ENCODE measurements at places on chromosomes 11 and 22.
A peak's percentile ranks its signal among the peaks of the same experiment; 100 is the strongest.

GRCh38 chr22:37403267-37403960 is 23.9 kb downstream of the ELFN2 start:
- no peak for DNase-seq

DNA sequence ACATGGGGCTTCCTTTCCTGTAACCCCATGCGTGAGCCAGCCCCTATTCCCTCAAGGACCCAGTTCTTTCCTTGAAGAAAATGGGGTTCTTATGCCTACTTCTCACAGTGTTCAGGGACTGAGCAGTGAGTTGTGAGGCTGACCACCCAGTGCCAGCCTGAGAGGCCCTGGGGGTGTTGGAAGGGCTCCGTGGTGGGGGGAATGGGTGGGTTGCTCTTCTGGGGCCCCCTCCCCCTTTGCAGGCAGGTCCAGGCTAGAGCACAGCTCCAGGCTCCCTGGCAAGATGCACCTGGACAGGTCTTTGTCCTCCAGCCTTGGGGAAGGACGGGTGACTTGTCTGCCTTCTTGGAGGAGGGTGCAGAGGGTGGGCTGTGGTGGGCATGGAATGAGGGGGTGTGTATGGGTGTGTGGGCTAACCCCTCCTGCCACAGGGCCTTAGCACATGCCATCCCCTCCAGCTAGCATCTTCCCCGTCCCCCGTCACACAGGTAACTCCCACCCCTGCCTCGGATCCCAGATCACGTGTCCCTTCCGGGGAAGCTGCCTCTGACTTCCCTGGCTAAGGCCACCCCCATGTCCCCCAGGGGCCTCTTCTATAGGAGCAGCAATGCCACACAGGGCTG is 64.6 kb downstream of the MYEOV start:
- DNase-seq, result no peak

- peak; percentile 52 for DNase-seq
Observed at GRCh38 chr11:114183044-114183511, 113.1 kb upstream of the NNMT start.

DNA sequence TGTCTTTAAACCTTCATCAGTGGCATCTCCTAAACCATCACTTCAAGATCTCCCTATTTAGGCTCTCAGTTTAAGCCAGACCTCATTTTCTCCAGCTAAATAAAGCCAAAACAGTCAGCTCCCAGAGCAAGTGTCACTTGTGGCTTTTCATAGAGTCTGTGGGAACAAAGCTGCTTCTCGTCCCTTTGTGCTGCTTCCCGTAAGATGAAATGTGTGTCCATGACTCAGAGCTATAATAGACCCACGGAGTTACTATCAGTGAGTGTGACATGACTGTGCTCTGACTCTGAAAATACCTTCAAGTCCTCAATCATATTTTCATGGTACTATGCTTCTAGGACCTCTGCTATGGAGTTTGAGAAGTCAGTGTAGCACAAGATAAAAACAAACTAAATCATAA is 57.3 kb upstream of the SLN start:
- DNase-seq, result no peak

DNA sequence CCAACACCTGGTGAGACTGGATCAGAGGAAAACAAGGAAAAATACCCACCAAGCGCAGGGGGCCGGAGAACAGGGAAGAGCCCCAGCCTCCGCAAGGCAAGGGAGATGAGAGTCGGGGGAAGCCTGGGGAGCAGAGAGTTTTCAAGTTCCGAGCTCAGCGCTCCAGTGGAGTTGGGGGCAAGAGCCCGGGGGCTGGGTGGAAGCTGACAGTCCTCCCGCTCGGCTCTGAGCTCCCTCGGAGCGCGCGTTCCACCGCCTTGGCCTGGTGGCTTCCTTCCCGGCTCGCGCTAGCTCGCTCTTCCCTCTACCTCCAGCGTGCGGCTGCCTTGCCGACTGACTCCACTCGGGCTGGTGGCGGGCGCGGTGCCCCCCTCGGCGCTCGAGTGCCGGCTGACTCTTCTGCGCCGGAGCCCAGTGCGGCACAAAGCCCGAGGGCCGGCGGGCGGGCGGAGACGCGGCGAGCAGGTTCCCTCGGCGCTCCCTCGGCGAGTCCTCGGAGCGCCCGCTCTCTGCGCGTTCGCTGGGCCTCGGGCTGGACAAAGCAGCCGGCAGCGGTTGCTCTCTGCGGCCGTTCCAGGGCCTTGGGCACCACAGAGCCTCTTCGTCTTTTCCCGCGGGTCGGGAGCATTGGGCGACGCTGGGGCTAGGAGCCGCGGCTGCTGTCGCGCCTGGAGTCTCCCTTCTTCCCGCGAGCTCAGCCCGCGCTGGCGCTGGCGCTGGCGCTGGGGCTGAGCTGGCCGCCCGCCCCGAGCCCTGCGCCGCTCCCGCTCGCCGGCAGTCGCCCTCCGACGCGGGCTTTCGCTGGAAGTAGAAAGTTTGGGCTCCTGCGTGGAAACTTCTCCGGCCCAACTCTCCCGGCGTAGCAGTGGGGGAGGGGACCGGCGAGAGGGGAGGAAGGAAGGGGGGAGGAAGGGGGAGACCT is 1.0 kb downstream of the PAX6 start:
- no peak for DNase-seq

GRCh38 chr11:67558084-67558772 is 25.4 kb upstream of the GSTP1 start:
- no peak for DNase-seq

DNA sequence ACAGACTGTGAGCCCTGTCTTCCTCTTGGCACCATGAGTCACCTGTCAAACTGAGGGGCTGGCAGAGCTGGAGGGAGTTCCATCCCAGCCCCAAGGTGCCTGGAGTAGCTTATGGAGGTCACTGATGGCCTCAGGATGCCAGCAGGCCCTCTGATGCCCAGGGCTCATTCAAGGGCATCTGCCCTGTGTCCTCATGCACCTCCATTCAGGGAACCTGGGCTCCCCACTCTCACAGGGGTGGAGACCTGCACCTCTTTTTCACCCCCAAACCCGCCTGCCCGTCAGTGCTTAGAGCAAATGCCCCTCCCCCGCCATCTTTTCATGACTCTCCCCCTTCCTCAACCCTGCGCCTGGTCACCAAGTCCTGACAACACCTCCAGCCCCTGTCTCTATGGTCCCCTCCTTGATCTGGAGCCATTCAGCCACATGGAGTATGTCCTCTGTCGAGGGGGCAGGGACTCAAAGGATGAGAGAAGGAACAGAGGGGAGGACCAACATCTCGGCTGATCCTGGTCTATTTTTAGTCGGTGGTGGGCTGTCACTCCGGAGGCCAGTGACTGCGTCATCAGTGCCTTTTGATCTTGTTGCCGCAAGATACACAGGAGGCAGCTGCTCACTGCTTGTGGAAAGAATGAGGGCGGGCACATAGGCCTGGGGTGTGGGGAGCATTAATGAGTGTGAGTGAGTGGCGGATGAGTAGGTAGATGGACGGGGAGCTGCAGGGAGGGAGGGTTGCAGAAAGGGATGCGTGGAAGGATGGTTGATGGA is 72.2 kb downstream of the CDKN1C start:
- DNase-seq, result no peak

- no peak for DNase-seq
Observed at GRCh38 chr22:42357634-42358296, 74.4 kb downstream of the NFAM1 start.

- peak; percentile 13 for DNase-seq
Observed at GRCh38 chr11:95229993-95230809, 801 bp downstream of the SESN3 start.

- no peak for DNase-seq
Observed at GRCh38 chr11:71252770-71253730, 673 bp upstream of the SHANK2 start.

GRCh38 chr11:72624496-72625201 is 49.6 kb downstream of the PDE2A start:
- DNase-seq, result no peak

DNA sequence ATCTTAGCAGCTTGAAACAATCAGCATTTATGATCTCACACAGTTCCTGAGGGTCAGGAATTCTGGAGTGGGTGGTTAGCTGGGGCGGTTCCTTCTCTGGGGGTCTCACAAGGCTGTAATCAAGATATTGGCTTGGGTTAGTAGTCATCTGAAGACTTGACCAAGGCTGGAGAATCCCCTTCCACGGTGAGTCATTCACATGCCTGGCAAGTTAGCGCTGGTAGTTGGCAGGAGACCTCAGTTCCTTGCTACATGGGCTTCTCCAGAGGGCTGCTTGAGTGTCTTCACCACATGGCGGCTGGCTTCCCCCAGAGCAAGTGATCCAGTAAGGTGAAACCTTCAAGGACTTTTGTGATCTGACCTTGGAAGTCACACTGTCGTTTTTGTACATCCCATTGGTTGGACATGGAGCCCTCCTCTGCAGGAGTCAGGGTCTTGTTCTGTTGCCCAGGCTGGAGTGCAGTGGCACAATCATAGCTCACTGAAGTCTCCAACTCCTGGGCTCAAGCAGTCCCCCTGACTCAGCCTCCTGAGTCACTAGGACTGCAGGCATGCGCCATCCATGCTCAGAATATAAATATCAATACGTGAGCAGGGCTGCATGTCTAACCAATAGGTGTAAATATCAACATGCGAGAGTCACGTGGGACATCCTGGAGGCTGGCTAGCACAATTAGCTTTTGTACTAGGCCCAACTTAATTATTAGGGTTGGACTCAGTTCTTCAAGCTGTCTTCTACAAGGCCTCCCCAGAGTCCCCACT is 7.2 kb upstream of the NIPSNAP1 start:
- DNase-seq, result no peak

- no peak for DNase-seq
Observed at GRCh38 chr11:111329306-111330204, 31.2 kb downstream of the POU2AF3 start.

- DNase-seq, result no peak
Observed at GRCh38 chr22:21003782-21004181, 1.9 kb upstream of the THAP7 start.

GRCh38 chr11:129460714-129461113 is 85.1 kb downstream of the BARX2 start:
- no peak for DNase-seq

- DNase-seq, result no peak
Observed at GRCh38 chr11:93567401-93567895, 24.3 kb upstream of the SMCO4 start.

GRCh38 chr22:19671316-19671715 is 43.0 kb upstream of the SEPTIN5 start:
- no peak for DNase-seq

DNA sequence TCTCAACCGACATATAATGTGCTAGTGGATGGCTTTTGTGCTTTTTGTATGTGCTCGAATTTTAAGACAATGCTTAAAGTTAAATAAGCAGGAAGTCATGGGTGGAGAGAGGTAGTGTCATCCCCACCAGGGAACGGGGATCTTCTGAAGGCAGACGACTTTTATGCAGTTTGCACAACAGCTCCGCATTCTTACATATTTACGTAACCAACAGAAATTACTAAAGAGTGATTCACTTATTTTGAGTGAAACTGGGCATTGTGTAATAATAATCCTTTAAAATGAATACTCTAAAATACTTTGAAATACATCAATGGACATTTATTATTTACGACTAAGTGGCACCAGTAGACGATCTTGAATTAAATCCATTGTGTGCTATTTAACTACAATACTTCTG is 305.1 kb downstream of the CNTN5 start:
- no peak for DNase-seq

GRCh38 chr11:72668629-72669347 is 5.4 kb downstream of the PDE2A start:
- no peak for DNase-seq

DNA sequence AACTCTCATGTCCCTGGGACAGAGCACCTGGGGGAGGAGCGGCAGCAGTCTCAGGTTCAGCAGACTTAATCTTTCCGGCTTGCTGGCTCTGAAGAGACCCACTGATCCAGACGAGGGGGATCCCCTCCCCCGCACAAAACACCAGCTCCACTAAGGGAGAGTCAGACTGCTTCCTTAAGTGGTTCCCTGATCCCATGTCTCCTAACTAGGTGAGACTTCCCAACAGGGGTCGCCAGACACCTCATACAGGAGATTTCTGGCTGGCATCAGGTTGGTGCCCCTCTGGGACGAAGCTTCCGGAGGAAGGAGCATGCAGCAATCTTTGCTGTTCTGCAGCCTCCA is 157.2 kb upstream of the TMEM45B start:
- DNase-seq, result no peak

GRCh38 chr11:86606836-86607481 is 65.5 kb downstream of the ME3 start:
- no peak for DNase-seq

- peak; percentile 47 for DNase-seq
Observed at GRCh38 chr11:121418625-121419114, 33.4 kb upstream of the SORL1 start.

- DNase-seq, result no peak
Observed at GRCh38 chr11:26651916-26652315, 69.9 kb downstream of the SLC5A12 start.

- DNase-seq, result no peak
Observed at GRCh38 chr11:61887839-61888494, 3.4 kb downstream of the FADS3 start.

DNA sequence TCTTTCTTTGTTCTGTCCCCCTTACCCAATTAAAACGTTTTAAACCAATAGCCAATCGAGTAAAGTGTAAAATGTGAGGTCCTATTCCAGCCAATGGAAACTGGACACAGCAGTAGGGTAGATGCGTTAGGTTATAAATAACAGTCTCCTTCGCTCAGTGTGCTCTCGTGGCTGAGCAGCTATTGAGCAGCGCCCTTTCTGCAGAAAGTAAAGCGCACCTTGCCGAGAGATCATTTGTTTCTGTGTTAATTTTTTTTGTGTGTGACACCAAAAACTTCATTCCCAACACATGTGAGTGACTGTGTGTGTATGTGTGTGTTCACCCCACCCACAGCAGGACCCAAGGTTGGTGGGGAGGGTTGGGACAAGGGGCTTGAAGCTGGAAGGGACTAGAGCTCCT is 7.2 kb upstream of the TTLL1 start:
- no peak for DNase-seq

DNA sequence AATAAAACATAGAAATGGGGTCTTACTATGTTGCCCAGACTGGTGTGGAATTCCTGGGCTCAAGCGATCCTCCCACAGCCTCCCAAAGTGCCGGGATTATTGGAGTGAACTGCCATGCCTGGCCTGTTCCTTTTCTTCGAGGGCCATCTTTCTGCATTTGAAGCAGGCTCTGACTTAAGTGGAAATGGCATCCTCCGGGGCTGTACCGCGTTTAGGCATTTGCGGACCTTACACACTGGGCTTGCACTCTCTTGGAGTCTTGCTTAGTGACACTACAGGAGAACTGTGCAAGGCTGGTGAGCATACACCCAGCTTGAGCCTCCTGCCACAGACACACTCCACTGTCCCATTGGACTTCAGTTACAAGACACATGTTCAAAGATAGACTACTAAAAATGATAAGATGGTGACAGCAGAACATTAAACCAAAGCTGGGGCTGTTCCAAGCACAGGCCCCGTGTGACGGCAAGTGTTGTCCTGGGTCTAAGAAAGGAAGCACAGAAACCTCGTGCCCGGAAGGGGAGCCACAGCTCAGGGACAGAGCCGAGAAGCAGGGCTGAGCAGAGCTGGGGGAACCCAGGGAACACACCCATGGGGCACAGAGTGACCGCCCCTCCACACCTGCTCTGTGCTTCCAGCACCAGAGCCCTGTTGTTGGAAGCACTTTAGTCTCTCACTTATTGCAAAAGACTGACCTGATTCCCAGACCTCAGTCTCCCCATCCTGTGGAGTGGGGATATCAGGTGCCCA is 59.0 kb upstream of the SHANK2 start:
- no peak for DNase-seq
